ENCODE measurements at places on chromosomes 4 and X.

DNA sequence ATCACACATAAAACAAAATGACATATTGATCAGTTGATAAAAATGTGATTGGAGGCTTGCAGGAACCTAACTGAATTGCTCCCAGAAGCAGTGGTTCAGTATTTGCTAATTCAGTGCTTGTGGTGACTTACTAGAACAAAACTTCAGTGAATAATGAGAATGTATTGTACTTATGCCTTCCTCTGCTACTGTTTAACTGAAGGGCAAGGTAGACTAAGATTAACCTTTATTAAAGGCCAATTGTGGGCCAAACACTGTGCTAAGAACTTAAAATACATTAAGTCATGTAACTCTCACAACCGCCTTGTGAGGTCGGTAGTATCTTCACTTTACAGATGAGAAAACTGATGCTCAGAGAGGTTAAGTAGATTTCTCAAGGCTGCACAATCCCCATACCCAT is 14.9 kb downstream of the IGFBP7 start:
- no peak for DNase-seq

DNA sequence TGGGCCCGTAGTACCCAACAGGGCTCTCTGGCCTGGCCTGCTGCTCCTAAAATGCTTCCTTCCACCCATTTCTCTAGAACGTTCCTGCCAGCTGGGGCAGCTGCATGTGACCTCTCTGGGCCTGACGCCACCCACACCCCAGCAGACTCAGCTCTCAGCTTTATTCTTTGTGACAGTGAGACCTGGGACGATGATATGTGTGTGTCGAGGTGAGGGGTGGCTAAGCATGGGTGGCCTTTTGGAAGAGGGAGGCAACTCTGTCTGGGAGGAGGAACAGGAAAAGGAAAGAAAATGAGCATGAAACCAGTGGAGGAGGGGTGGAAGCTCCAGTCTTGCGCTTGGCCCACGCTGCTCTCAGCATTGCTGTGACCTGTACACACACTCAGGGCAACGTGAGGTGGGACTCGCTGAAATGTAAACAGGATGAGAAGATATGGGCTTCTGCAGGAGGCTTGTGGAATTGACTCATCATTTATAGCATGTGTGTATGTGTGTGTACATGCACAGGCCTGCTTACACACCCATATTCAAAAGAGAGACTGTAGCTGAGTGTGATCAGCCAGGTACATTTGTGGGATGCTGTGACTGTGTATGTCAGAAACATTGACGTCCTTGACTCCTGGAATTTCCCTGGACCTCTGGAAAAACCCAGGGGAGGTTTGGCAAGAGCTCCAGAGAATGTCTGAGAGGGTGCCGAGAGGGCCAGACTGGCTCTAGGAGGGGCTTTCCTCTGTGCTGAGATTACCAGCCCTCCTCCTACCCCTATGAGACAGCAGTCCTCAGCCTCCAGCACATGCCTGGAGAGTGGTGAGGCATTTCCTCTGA is 137.9 kb downstream of the PJA1 start:
- DNase-seq: no peak

DNA sequence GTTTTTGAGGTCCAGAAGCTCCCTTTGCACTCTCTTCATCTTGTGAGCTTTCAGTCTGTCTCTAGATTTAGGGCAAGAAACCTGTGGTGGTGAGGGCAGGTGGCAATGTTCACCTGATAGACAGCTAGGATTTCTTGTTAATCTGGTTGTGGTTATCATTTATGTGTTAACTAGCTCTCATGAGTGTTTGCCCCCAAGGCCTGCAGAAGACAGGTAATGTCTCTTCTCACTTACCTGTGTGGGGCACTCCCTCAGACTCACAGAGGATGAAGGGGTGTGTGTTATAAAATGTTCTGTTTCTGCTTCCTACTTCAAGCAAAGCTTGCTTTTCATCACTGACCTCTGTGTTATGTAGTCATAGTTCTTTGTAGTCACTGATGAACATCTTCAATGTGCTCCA is 17.8 kb downstream of the EGF start:
- no peak for DNase-seq

GRCh38 chrX:14694611-14695010 is 165.3 kb downstream of the GLRA2 start:
- DNase-seq: no peak

DNA sequence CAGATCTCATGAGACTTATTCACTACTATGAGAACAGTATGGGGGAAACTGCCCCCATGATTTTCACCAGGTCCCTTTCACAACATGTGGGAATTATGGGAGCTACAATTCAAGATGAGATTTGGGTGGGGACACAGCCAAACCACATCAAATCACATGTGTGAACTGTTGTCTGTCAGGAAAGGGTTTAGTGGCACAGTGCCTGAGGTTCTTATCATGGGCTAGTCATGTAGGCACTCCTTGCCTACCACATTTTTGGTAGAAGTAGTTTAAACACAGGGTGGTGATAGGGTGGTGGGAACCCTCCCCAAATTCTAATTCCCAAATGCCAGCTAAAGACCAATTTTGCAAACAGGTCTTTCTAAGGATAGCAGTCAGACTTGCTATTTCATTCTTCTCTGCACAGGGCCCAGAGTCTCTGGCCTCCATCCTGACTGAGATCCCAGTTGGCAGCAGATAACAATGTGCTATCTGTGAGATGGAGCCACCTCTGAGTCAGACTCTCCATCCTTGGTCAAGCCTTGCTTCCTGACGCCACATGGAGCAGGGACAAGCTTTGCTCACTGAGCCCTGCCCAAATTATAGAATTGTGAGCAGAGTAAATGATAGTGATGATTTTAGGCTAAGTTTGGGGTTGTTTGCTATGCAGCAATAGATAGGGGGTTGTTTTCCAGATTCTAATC is 33.5 kb upstream of the SETD7 start:
- DNase-seq: no peak

GRCh38 chr4:184843984-184844554 is 18.3 kb upstream of the ACSL1 start:
- no peak for DNase-seq

GRCh38 chr4:156685308-156685707 is 286.3 kb downstream of the PDGFC start:
- no peak for DNase-seq

DNA sequence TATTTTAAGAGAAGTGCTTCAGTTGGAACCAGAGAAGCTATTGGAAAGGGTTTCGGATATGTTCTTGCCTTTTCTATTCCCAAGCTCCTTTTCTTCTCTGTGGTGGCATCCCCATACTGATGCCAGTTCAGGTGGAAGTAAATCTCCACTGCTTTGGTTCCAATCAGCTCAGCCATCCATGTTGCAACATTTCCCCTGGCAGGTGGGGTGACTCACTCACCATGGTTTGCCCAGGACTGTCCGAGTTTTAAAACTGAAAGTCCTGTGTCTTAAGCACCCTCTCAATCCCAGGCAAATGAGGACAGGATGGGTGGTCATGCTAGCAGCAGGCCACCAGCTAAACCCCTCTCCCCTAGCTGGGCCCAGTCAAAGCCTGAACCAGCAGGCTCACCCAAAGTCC is 15.1 kb downstream of the RAI2 start:
- DNase-seq: no peak

GRCh38 chr4:114180481-114180880 is 201.0 kb upstream of the ARSJ start:
- DNase-seq: peak; percentile 70
